Right hindlimb (tissue), 1 donor: ENCODE measurements at places on chromosomes 2 and 18.

GRCh38 chr2:54321047-54321446 lies 65.0 kb upstream of the TSPYL6 start:
- DNase-seq: no peak

- no peak for DNase-seq
Measured at GRCh38 chr18:21896732-21897336, 156.2 kb downstream of the MIB1 start.

DNA sequence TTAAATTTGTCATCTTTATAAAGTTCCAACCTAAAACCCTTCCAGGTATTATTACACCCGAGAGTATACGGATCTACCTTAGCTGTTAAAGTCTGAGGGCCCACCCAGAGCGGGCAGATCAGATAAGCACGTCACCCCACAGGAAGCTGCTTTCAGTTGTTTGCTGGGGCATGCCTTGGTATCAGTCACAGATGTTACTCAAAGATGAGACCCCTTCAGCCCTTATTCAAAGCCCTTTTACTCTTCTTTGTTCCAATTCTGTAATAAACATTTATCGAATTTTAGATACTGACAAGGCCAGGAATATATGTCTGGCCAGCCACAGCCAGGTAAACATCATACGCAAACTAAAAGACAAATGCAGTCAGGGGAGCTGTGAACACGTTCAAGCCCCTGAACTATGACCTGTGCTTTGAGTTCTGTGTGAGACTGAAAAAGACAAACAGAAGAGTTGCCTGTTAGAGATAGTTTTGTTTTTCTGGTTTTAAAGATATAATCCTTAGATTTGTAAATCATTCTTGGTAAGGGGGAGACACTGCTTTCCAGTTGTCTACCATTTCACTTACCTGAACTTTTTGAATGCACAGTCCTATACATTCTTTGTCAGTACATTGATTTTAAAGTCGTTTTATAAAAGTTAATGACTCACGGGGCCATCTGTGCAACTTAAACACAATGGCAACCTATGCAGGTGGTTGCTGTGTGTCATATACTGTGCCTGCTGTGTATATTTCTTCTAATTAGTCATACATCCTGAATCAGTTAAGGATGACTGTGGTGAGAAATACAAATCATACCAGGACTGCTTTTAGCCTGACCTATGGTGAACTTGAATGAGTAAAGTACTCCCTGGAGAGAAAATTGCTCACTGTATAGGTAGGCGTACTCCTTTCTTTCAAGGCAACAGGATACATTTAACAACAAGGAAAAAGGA lies 100.5 kb upstream of the ITPRID2 start:
- no peak for DNase-seq

GRCh38 chr2:151241224-151241623 lies 20.4 kb downstream of the RBM43 start:
- no peak for DNase-seq

DNA sequence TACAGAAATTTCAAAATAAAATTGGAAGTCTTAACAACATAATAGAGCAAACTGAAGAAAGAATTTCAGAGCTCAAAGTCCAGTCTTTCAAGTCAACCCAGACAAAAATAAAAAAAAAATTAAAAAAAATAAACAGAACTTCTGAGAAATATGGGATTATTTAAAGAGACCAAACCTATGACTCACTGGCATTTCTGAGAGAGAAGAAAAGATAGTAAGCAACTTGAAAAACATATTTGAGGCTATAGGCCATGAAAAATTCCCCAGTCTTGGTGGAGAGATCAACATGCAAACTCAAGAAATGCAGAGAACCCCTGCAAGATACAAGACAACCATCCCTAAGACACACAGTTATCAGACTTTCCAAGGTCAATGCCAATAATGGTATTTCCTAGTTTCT lies 167.4 kb downstream of the RNF144A start:
- DNase-seq: no peak
